Stimulated activated CD8-positive, alpha-beta memory T cell treated with anti-CD3 and anti-CD28 coated beads, Interleukin-2, amount 100 ng/mL, for 1 hour (primary cell): ENCODE measurements at places on chromosomes 12 and 14.

DNA sequence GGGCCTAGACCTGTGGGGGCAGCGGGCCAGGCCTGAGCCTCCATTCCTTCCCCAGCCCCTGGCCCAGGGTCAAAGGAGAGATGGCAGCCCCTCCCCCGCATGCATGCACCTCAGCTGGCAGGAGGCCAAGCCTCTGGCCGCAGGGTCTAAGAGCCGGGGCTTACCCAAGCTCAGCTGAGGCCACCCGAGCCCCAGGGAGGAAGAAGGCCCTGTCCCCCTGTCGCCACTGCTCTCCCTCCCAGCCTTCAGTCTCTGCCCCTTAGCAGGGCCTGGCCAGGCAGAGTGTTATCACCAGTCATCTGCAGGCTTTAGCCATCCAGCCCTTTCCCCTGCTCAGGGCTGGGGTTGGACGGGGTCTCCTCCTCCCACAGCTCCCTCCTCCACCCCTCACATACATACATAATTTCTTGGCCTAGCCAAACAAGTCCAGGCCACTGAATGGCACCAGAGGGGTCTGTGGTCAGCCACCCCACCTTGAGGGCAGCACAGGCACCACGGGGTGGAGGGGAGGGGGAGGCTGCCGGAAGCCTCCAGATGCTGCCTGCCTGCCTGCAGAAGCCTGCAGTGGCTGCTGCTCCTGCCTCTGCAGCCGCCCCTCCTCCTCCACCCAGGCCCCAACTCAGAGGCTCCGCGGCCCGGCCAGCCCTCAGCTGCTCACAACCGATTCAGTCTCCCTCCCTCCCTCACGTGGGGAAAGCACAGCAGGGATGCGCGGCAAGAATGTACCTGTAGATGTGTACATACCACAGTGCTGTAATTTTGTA lies 22.8 kb downstream of the RAB35 start:
- no peak for DNase-seq

DNA sequence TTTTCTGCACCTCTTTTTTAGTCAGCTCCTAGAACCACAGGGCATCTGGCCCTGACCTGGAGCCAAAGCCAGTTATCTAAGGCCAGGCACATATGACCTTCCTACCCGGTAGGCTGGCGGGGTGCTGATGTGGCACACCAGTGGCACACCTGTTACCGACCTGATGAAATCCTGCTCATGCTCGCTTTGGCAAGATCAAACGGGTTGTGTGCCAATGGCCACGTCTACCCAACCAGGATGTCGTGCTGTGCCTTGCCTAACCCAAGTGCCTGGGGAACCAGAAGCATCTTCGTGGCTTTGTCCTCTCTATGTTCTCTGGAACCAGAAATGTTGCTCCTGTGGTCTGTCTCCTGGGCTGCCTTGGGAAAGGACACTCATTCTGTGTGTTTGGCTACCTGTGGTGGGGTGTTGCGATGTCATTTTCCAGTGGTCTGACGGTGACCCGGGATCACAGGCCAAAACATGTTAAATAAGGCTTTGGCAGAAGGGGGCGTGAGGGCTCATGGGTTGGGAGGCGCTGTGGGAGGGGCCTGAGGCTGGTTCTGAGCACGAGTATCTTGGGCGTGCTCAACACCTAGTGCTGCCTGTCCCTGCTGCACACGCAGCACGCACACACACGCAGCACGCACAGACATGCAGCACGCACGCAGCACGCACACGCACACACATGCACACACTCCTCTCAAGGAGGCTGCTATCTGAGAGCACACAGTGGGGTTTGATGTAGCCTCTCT lies 27.9 kb downstream of the CCNK start:
- DNase-seq = no peak

- no peak for DNase-seq
Measured at GRCh38 chr12:129466499-129466898, 437.3 kb downstream of the TMEM132D start.

- no peak for DNase-seq
Measured at GRCh38 chr12:124536641-124537040, 30.8 kb downstream of the NCOR2 start.

DNA sequence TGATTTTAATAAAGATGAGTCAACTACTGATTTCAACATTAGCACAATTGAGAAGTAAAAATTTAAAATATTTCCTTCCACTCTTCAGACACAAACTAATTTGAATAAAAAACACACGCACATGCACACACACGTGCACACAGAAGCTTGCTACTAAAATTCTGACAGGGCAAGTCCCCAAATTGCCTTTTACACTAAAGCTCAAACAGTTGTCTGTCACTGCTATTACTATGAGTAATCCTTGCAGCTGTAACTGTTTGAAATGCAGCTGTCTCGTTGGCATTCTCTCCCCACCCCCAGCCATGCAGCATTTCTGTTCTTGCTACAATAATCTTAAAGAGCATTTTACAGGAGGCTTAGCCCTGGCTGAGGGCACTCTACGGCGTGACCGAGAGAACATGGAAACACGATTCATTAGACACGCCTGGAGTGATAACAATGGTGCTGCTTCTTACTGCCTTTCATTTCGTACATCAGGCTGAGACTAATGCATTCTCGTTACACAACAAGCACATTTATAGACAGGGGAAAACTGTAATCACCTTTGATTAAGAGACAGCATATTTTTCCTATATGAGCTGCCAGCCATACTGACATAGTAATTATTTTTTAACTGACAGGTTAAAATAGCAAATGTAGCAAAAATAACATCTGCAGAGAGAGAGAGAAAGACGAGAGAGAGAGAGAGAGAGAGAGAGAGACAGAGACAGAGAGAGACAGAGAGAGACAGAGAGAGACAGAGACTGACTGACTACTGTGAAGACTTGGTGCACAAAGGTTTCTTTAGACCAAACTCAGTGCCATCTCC lies 153.8 kb downstream of the MED13L start:
- DNase-seq = no peak

GRCh38 chr14:55059333-55059732 lies 7.9 kb downstream of the MAPK1IP1L start:
- no peak for DNase-seq

GRCh38 chr12:128973883-128974681 lies 120.8 kb downstream of the GLT1D1 start:
- DNase-seq = no peak

- no peak for DNase-seq
Measured at GRCh38 chr12:127957001-127957660, 309.8 kb upstream of the TMEM132C start.

- no peak for DNase-seq
Measured at GRCh38 chr14:58598028-58598803, 39.5 kb upstream of the DACT1 start.

DNA sequence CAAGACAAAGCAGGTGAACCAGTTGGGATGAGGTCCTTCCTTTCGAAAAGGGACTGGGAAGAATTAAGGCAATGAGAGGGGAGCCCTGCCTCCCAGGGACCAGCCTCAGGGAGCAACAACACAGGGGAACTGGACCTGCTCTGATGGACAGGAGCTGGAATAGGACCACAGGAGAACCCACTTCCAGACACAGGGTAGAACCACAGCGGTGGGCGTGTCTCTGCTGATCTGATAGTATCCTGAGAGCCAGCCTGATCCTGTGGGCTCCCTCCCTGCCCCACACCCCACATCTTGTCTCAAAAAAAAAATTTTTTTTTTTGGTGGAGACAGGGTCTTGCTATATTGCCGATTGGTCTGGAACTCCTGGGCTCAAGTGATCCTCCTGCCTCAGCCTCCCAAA lies 13.6 kb upstream of the PLEK2 start:
- DNase-seq = no peak

GRCh38 chr12:76489737-76490136 lies 69.8 kb downstream of the OSBPL8 start:
- DNase-seq = no peak

DNA sequence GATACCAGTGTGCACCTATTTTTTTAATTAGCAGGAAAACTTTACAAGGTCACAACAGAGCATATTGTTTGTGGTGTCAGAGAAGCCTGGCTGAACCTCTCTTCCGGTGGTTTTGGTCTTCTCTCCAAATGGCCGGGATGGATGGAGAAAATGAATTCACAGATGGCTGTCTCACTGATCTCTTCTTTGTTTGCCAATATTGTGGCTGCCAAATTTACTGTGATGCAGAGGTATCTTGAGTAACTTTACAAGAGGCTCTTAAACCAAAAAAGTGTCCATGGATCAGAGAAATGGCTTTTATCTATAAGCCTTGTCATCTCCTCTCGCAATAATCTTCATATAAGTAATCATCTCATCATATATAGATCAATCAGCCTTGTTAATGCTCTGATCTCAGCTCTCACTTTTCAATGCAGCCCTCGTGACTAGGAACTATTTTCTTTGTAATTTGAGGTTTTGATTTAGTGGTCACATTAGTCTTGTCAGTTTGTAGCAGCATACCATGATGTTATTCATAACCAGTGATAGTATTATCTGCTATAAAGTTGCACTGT lies 308.1 kb downstream of the EGLN3 start:
- no peak for DNase-seq

GRCh38 chr12:12319451-12320183 lies 30.4 kb downstream of the MANSC1 start:
- DNase-seq = no peak

DNA sequence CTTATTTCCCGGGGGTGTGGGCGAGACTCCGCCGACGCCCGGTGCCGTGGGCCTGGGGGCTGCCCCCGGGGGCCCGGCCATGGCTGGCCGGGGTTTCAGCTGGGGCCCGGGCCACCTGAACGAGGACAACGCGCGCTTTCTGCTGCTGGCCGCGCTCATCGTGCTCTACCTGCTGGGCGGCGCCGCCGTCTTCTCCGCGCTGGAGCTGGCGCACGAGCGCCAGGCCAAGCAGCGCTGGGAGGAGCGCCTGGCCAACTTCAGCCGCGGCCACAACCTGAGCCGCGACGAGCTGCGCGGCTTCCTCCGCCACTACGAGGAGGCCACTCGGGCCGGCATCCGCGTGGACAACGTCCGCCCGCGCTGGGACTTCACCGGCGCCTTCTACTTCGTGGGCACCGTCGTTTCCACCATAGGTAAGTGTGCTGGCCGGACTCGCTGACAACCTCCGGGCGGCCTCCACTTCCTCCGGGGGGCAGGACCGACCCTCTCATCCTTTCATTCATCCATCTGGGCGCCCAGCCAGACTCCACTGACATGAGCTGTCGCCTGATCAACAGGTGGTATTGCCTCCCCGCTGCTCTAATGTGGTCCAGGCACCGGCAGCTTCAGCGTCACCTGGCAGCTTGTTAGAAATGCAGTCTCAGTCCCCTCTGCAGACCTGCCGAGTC lies 467 bp downstream of the KCNK13 start:
- no peak for DNase-seq

GRCh38 chr12:50453872-50454271 lies 50.9 kb upstream of the DIP2B start:
- DNase-seq = no peak

DNA sequence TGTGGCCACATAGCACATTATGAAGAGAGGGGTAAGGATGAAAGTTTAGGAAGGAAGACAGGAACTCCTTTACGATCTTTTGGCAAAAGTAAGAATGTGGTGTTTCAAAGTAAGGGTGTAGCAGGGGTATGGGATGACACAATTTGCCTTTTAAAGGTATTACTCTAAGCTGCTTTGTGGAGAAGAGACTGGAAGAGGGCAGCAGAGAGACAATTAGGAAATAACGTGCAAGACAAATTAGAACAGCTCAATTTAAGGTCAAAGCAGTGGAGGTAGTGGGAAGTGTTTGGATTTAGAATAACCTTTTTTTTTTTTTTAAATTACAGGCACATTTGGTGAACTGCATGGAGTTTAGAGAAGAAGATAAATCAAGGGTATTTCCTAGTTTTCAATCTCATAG lies 342.6 kb downstream of the NOVA1 start:
- no peak for DNase-seq

- DNase-seq = no peak
Measured at GRCh38 chr12:51132693-51133092, 40.2 kb downstream of the TFCP2 start.

GRCh38 chr12:45914090-45914489 lies 76.3 kb downstream of the SCAF11 start:
- DNase-seq = no peak

GRCh38 chr14:62103464-62103863 lies 341.2 kb downstream of the SNAPC1 start:
- no peak for DNase-seq

- DNase-seq = no peak
Measured at GRCh38 chr12:3047961-3048360, 29.2 kb upstream of the TSPAN9 start.

GRCh38 chr12:82898441-82898840 lies 211.7 kb downstream of the TMTC2 start:
- DNase-seq = no peak

- no peak for DNase-seq
Measured at GRCh38 chr12:99553461-99553860, 94.1 kb upstream of the GARIN6 start.

- DNase-seq = peak; percentile 52
Measured at GRCh38 chr14:24634158-24634557, at the start of gene GZMB. Gene GZMB, minus strand, starts transcription at chr14:24634190. Its CDS starts 30 bp downstream, at chr14:24634160.

DNA sequence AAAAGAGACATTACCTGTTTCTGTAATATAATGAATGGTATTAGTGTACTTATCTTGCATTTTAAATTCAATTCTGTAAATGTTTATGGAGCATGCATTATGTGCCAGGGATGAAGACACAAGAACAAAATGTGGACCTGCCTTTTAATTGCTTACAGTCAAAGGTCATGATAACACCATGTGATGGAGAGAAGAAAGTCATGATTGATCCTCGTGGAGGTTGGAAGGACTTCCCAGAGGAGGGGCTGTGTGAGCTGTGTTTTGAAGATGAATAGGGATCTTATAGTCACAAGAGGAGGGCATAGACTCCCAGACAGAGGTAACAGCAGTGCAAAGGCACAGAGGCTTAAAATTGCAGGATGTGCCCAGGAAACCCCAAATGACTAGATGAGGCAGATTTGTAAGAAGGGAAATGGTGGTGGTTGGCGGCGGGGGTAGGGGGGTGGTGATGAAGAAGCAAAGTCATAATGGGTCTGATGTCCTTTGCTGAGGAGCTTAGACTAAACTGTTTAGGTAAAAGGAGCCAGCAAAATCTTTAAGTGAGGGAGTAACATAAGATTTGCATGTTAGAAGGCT lies 151.5 kb downstream of the PRKCH start:
- peak; percentile 40 for DNase-seq

DNA sequence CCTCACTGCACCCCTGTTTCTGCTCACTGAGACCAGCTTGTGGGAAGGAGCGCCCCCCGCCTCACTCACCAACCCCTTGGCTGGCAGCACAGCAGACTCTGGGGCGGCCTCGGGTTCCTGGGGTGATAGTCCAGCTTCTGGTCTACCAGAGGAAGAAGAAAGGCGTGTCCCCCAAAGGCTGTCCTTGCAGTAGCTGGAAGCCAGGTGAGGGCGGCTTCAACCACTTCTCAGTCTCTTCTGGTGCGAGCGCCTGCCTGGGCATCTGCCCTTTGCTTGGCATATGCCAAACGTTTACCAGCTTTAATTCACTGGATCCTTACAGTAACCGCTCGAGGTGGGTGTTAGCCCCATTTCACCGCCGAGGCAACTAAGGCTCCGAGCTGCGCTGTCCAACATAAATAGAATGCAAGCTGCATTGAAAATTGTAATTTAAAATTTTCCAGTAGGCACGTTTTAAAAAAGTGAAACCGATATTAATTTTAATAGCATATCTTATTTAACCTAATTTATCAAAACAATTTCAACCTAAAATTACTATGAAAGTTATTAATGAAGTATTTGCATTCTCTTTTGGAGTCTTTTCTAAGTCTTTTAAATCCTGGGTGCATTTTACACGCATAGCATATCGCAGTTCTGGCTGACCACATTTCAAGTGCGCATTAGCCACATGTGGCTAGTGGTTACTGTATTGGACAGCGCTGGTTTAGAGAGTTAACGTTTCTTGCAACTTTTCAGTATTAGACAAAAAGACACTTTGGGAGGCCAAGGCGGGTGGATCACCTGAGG lies 872 bp downstream of the FAM177A1 start:
- no peak for DNase-seq
